ENCODE measurements at places on chromosomes 7 and 10. TPM values are rescaled to one million over a fixed set of nuclear protein-coding genes. Genes with fewer than 3 reads are reported as not detected.

DNA sequence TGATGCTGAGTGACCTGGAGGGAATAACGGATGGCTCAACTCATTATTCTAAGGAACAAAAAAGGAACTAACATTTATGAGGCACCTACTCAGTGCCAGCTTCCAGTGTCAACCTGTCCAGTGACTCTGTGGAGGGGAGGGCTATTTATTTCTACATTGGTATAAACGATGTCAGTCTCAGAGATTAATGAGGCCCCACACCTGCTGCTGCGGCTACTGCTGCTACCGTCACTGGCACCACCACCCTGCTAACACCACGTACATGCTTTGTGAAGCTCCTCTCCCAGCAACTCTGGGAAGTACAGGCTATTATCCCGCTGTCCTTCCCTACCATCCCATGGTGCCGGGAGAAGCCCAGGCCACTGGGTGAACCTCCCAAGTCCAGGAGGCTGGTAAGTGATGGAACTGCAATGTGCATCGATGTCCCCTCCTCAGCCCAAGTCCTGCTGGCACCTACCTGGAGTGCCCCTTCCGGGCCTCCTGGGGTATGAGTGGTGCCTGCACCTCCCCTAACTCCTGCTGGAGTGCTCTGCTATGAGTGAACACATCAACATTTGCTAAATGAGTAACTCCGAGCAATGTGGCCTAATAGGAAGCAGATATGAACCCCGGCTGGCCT, 101.5 kb downstream of the ARHGAP22 start:
- H3K36me3 ChIP-seq, result no peaks in the 10 kb centered on the region
- H3K4me3 ChIP-seq, result no peak overlapping the region
- no peaks in the 10 kb centered on the region for H3K4me1 ChIP-seq
- no peak for DNase-seq
- H3K27ac ChIP-seq, result no peak overlapping the region

- H3K4me3 ChIP-seq, result no peak overlapping the region
- H3K27me3 ChIP-seq, result no peaks in the 10 kb centered on the region
- peak overlapping the region; percentile 34 for H3K27ac ChIP-seq
Observed at GRCh38 chr7:115135769-115136410, 214.0 kb downstream of the MDFIC start.

The MET gene
- 0.53 TPM for total RNA-seq

GRCh38 chr10:4851846-4852245, 25.8 kb downstream of the AKR1E2 start:
- DNase-seq, result no peak
- H3K36me3 ChIP-seq, result peaks cover 4% of the 10 kb centered on the region
- H3K4me1 ChIP-seq, result no peaks in the 10 kb centered on the region
- H3K27me3 ChIP-seq, result no peaks in the 10 kb centered on the region
- H3K4me3 ChIP-seq, result no peak overlapping the region

The HIP1 gene
- total RNA-seq, result 6.7 TPM

The OPALIN gene
- not detected for total RNA-seq

The FBXL13 gene
- 2.7 TPM for total RNA-seq

DNA sequence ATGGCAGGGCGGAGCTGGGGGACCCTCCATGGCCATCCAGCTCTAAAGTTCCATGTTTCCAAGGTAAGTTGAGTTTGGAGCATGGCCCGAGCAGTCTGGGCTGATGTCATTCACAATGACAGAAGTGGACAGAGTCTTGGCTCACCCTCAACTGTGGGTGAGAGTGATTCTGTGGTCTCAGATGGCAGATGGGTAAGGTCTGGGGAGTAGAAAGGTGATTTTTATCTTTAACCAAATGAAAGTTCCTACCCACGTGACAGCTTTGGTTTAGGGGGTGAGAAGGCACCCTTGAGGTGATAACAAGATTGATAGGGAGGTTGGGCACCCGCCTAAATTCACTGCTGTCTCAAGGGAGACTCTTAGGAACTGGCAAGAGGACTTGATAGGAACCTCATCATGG, 57.6 kb upstream of the PDZD8 start:
- no peak overlapping the region for H3K4me3 ChIP-seq
- no peak overlapping the region for H3K27ac ChIP-seq
- no peaks in the 10 kb centered on the region for H3K36me3 ChIP-seq
- no peaks in the 10 kb centered on the region for H3K4me1 ChIP-seq
- H3K27me3 ChIP-seq, result peaks cover 14% of the 10 kb centered on the region

The CADPS2 gene
- total RNA-seq, result 0.15 TPM

The AS3MT gene
- total RNA-seq, result 0.30 TPM

The AKR1E2 gene
- total RNA-seq, result 24.5 TPM

GRCh38 chr10:74887614-74888284, 61.3 kb downstream of the KAT6B start:
- no peak overlapping the region for H3K4me3 ChIP-seq
- no peaks in the 10 kb centered on the region for H3K27me3 ChIP-seq
- DNase-seq, result no peak
- H3K4me1 ChIP-seq, result peaks cover 5% of the 10 kb centered on the region

The C10orf67 gene
- not detected for total RNA-seq

DNA sequence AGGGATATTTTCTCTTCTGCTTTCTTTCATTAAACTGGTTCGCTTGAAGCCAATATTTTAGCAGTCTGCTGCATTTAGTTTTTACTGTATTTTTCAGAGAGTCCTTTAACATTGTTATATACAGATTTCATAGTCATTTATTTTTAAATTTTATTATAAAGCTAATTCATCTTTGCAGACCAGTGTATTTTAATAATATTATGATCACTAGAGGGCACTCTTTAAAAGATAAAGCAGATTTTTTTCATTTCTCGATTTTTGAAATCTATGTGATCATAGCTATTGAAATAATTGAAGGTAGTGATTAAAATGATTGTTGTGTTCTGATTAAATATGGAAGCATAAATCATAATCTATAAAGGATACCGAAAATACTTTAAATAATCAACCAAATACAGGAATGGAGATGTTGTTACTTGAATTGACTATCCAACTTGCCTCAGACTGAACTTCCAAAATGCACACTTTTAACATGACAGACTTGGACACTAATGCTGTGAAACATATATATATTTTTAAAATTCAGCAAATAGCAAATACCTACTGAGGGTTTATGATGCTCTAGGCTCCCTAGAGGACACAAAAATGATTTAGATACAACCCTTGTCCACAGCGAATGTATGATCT, 35.2 kb downstream of the ST7 start:
- no peak overlapping the region for H3K4me3 ChIP-seq
- H3K27ac ChIP-seq, result no peak overlapping the region
- no peaks in the 10 kb centered on the region for H3K36me3 ChIP-seq
- no peak for DNase-seq
- no peaks in the 10 kb centered on the region for H3K27me3 ChIP-seq

The DCLRE1C gene
- total RNA-seq, result 13.6 TPM

DNA sequence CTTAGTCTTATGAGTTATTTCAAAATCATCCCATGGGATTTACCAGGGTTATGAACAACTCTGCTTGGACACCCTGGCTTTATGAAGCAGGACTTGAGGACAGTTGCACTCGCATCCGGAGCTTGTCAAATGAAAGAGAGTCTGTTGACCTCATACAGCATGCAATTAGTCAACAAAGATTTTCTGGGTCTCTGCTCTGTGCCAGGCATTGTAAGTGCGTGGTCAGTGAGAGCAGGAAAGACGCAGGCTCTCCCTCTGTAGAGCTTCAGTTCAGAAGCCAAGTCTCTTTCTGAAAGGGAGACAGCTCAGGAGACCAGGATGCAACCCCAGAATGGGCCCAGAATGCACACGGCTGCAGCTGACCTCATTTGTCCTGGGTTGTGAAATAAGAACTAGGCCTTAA, 45.5 kb upstream of the DMBT1 start:
- no peaks in the 10 kb centered on the region for H3K27me3 ChIP-seq
- no peak overlapping the region for H3K4me3 ChIP-seq
- H3K27ac ChIP-seq, result no peak overlapping the region
- no peaks in the 10 kb centered on the region for H3K36me3 ChIP-seq

The THNSL1 gene
- total RNA-seq, result 8.1 TPM

GRCh38 chr7:13897819-13898218, 91.6 kb downstream of the ETV1 start:
- H3K4me3 ChIP-seq, result no peak overlapping the region
- H3K27ac ChIP-seq, result no peak overlapping the region
- H3K4me1 ChIP-seq, result no peaks in the 10 kb centered on the region
- DNase-seq, result no peak

- no peak for DNase-seq
- H3K27me3 ChIP-seq, result no peaks in the 10 kb centered on the region
- no peak overlapping the region for H3K27ac ChIP-seq
- H3K4me1 ChIP-seq, result peaks cover 17% of the 10 kb centered on the region
- H3K4me3 ChIP-seq, result no peak overlapping the region
- no peaks in the 10 kb centered on the region for H3K36me3 ChIP-seq
Observed at GRCh38 chr7:143259765-143260164, 3.5 kb upstream of the GSTK1 start.

The GNAI1 gene
- 0.79 TPM for total RNA-seq

- peak overlapping the region; percentile 92 for H3K4me3 ChIP-seq
- H3K4me1 ChIP-seq, result peaks cover 25% of the 10 kb centered on the region
- H3K27me3 ChIP-seq, result no peaks in the 10 kb centered on the region
Observed at GRCh38 chr10:73771722-73772280, 10.0 kb upstream of the CHCHD1 start.

- H3K4me3 ChIP-seq, result no peak overlapping the region
- DNase-seq, result no peak
- no peaks in the 10 kb centered on the region for H3K36me3 ChIP-seq
- H3K27ac ChIP-seq, result no peak overlapping the region
- H3K27me3 ChIP-seq, result no peaks in the 10 kb centered on the region
Observed at GRCh38 chr7:137469191-137469811, 125.8 kb upstream of the PTN start.

GRCh38 chr10:28627102-28627501, 50.2 kb upstream of the BAMBI start:
- H3K27ac ChIP-seq, result no peak overlapping the region
- peaks cover 22% of the 10 kb centered on the region for H3K27me3 ChIP-seq
- H3K4me3 ChIP-seq, result no peak overlapping the region
- no peak for DNase-seq

The OR9A2 gene
- total RNA-seq, result not detected

DNA sequence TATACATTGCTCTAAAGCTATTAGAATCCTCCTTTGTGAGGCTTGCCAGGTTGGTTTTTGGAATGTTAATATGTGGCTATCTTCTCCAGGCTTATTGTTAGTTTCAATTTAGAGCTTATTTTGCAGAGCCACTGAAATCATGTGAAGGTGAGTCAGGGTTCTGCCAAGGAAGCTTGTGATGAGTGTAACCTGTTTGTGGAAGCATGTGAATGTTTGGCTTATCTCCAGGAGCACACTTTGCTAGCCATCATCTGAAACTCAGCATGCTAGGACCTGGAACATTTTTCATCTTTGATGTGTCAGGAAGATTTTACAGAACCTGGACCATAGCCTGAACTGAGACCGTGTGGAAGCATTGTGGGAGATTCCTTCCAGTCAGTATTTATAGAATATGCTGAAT, 197.3 kb downstream of the PPP1R9A start:
- DNase-seq, result no peak
- no peaks in the 10 kb centered on the region for H3K4me1 ChIP-seq
- H3K27ac ChIP-seq, result no peak overlapping the region
- no peaks in the 10 kb centered on the region for H3K27me3 ChIP-seq
- H3K36me3 ChIP-seq, result no peaks in the 10 kb centered on the region

GRCh38 chr7:16606704-16607103, 38.9 kb downstream of the ANKMY2 start:
- no peak overlapping the region for H3K4me3 ChIP-seq
- no peak for DNase-seq
- no peak overlapping the region for H3K27ac ChIP-seq
- no peaks in the 10 kb centered on the region for H3K4me1 ChIP-seq
- H3K36me3 ChIP-seq, result peaks cover 30% of the 10 kb centered on the region

GRCh38 chr7:36659172-36659516, 65.2 kb downstream of the AOAH start:
- H3K36me3 ChIP-seq, result peaks cover 20% of the 10 kb centered on the region
- H3K27me3 ChIP-seq, result no peaks in the 10 kb centered on the region
- no peak for DNase-seq
- H3K4me3 ChIP-seq, result no peak overlapping the region
- H3K4me1 ChIP-seq, result peaks cover 22% of the 10 kb centered on the region
- H3K27ac ChIP-seq, result peak overlapping the region; percentile 4

DNA sequence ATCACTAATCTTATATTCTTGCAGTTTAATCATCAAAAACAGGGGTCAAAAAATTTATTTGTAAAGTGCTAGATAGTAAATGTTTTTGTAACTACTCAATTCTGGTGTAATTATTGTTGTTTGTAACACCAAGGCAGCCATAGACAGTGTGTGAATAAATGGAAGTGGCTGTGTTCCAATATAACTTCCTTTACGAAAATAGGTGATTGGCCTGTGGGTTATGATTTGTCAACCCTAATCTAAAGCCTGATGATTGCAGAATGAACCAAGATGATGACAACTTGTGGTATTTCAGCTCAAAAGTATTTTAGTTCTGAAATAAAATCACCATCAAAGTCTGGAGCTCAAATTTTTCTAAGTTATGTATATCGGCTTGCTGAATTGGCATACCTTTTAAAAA, 34.4 kb upstream of the ETV1 start:
- H3K27ac ChIP-seq, result no peak overlapping the region
- no peak overlapping the region for H3K4me3 ChIP-seq
- DNase-seq, result no peak
- no peaks in the 10 kb centered on the region for H3K4me1 ChIP-seq
- no peaks in the 10 kb centered on the region for H3K36me3 ChIP-seq

DNA sequence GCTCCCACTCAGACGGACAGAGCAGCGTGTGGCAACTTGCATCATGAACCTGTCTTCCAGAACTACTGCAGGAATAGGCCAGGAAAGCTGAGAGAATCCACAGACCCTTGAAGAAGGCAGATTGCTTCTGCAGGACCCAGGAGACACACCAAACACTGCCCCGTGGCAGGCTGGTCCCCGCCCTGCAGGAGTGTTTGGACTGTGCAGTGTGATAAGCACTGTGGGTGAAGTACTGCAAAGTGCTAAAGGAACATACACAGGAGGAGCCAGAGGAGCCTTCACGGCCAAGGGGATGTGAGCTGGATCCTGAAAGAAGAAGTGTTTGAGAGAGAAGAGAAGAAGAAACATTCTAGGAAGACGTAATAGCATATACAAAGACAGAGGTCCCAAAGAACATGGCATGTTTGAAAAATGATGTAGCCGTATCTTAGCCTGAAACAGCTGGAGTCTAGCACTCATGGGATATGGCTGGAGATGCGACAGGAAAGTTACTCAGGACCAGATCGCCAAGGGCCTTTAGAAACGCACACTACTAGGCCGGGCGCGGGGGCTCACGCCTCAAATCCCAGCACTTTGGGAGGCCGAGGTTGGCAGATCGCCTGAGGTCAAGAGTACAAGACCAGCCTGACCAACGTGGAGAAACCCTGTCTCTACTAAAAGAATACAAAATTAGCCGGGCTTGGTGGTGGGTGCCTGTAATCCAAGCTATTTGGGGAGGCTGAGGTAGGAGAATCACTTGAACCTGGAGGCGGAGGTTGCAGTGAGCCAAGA, 96.9 kb upstream of the RHEB start:
- H3K4me1 ChIP-seq, result no peaks in the 10 kb centered on the region

DNA sequence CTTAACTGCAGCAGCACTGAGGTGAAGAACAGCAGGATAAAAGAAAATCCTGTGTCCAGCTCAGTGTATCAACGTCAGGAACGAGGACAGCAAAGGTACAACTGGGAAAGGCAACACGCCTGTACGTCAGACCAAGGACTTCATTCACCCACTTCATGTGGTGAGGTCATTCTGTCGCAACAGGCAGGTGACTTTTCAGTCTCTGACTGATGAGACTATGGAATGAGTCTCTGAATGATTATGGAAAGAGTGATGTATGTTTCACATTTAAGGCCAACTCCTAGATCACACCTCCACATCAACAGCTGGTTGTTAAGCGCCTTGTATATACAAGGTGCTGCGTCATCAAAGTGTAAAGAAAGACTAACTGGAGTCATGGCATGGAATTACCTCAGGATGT, 297.6 kb upstream of the SP8 start:
- H3K36me3 ChIP-seq, result no peaks in the 10 kb centered on the region
- H3K27me3 ChIP-seq, result no peaks in the 10 kb centered on the region
- H3K27ac ChIP-seq, result no peak overlapping the region
- H3K4me1 ChIP-seq, result no peaks in the 10 kb centered on the region

The ERVW-1 gene
- not detected for total RNA-seq

The SLC16A12 gene
- not detected for total RNA-seq

All from T-cell (primary cell).